Eye (tissue), 1 donor: ENCODE measurements at places on chromosomes 3 and 15.
A peak's percentile ranks its signal among the peaks of the same experiment; 100 is the strongest.

DNA sequence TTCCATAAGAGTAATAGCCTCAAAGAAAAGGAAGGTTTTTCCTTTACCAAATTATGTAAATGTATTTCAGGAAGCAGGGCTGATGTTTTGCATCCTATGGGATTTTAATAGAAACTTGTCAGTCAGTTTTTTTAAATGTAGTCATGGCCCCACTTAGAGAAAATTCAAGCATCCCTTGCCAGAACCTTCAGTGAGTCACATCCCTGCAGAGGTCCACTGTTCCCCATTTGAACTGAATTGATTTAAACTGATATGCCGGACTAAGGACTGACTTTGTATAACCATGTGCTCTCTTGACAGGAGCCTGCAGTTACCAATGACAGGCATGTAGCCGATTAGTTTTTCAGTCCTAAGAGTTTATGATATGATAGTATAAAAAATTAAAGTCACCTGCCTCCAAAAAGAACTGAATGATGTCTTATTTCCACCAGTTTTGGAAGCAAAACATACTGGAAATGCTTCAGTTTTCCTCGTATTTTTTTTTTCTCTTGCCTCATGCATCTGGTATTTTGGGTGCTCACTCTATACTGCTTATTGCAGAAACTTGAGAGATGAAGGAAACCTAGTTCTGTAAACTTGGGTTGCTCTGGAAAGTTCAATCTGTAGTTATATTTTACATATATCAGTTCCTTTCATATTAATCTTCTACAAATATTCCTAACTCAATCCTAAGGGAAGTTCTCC lies 30.7 kb downstream of the LRTM1 start:
- DNase-seq = no peak

DNA sequence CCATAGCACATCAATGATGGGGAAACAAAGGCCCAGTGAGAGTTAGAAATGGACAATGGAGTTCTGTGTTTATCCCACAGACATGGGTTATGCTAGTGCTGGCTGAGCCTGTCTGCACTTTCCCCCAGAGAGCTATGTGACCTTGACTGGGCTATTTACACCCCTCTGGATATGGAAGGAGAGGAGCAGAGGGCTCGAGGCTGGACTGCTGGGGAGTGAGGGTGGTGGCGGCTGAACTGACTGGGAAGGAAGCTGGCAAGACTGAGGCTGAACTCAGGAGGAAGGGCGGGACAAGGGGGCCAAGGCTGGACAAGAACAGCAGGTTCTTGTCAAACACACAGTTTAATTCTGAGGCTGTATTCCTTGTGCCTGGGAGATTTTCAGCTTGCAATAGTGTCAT lies 10.8 kb upstream of the INSYN1 start:
- no peak for DNase-seq

DNA sequence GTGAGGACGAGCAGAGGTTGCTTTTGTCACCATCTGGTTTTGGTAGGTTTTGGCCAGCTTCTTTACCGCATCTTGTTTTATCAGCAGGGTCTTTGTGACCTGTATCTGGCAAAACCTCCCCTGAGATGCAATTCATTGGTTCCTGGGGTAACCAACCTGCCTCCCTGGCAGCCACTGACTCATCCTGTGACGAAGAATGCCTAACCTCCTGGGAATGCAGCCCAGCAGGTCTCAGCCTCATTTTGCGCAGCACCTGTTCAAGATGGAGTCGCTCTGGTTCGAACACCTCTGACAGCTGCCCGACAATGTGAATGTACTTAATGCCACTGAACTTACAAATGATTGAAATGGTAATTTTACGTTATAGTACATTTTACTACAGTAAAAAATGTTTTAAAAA lies 6.8 kb upstream of the ADAMTS17 start:
- DNase-seq = no peak

DNA sequence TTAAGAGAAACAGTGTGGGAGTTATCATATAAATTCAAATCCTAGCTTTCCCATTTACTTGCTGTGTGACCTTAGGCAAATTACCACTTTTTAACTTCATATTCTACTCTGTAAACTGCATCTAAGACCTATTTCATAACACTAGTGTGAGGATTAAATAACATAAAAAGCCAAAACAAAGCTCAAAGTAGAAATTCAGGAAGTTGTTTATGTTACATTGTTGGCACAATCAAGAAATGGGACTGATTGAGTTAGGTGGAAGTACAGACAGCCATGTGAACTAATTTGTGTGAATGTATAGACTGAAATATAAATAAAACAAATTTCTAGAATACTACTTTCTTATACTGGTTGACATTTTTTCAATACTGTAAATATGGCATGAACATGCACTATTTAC lies 131.7 kb downstream of the STAG1 start:
- DNase-seq = no peak

DNA sequence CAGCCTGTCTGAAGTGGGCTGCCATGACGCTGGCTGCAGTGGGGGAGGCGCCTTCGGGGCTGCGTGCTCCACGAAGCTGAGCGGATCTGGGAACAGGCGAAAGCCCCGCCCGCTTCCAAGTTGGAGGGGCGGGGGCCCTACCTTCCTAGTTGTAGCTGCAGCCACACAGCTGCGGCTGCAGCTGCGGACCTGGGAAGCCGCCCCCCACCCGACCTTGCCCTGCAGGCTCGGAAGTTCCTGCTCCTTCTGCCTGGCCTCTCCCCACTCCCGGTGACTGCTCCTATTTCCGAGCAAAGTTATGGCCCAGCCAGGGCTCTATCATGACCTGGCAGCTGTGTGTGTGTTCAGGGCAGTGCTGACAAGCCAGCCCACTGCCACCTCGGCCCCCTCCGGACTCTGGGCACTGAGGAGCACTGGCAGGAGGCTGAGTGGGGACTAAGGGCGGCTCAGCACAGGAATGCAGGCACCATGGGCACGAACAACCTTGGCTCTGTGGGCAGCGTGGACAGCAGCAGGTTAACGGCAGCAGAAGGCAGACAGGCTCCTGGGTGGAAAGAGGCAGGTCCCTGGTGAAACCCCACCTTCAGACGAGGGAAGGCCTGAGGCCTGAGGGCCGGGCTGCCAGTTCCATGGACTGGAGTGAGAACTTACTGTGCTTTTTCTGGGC lies 352.4 kb upstream of the TMCO5A start:
- no peak for DNase-seq

GRCh38 chr3:17352620-17353019 lies 389.8 kb downstream of the TBC1D5 start:
- no peak for DNase-seq

GRCh38 chr3:128383316-128384235 lies 83.1 kb downstream of the DNAJB8 start:
- peak; percentile 42 for DNase-seq

DNA sequence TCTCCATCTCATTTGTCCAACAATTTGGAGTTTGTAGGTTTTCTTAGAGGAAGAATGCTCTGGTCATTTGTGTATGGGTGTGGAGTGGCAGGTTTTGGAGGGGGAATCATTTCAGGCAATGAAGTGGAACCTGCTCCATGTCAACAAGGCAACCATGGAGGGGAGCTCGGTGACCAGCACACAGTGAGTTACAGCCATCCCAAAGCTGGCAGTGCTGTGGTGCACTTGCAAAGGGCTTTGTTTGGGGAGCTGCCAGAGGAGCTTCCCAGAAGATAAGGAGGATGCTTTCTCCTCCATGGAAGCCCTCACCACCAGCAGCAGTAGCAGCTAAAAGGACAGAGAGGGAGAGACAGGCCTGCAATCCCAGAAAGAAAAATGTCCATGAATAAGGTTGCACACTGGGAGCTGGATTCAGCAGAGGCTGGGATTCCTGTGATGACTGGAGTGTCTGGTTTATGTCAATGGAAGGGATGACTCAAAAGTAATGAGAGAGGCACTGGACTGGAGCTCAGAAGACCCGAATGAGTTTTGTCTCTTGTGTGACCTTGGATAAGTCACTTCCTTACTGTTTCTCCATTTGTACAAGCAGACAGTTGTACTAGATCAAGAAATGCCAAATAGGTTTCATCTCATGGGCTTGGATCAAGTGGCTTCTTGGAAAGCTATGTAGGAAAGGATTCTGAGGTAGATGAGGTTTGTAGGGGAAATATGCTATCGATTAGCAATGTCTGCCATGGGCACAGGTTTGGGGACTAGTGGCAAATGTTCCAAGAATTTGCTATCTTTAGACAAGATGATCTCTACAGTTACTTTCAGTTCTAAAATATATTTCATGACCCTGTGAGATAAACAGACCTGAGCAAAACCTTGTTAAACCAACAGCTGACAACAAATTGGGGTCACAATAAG lies 27.2 kb upstream of the UBE2Q2 start:
- DNase-seq = no peak

DNA sequence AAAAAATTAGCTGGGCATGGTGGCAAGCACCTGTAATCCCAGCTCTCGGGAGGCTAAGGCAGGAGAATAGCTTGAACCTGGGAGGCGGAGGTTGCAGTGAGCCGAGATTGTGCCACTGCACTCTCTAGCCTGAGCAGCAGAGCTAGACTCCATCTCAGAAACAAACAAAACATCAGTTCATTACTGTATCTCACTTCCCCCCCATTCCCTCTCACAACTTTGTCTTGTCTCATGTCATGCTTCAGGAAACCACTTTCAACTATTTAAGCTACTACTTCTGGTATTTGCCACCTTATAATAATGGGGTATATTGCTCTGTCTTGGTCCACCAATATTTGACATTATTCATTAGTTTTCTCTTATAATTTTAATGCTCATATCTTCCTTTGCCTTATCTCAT lies 26.2 kb downstream of the PIK3CA start:
- no peak for DNase-seq

- DNase-seq = peak; percentile 76
Measured at GRCh38 chr3:13419505-13420044, 547 bp downstream of the NUP210 start.

- DNase-seq = no peak
Measured at GRCh38 chr3:105195260-105195659, 171.4 kb upstream of the ALCAM start.

DNA sequence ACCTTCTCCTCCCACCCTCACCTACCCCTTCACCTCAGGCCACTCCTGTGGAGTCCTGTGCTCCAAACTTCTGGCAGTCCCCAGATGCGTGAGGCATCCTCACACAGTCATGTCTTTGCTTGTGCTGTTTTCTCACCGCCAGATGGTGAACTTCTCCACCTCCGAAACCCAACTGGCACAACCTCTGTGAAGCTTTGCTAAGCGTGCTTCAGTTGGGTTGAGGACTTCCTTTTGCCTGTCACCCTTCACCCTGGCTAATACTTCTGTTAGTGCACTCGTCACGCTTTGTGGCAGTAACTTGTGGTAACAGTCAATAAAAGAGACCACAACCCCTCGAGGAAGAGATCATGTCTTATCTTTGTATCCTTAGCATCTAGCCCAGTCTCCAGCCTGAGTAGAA lies 42.0 kb upstream of the SKOR1 start:
- DNase-seq = no peak

DNA sequence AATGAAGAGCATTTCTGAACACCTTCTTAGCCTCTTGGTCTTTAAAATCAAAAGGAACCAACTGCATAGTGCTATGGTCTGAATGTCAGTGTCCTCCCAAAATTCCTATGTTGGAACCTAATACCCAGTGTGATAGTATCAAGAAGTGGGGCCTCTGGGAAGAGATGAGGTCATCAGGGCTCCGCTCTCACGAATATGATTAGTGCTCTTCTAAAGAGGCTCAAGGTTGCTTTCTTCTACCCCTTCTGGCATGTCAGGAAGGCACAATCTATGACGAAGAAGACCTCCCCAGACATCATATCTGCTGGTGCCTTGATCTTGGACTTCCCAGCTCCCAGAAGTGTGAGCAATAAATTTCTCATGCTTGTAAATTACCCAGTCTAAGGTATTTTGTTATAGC lies 209.5 kb downstream of the MAGI1 start:
- no peak for DNase-seq
